Kidney (tissue), 22 donors: ENCODE measurements at places on chromosomes 11 and 22.

GRCh38 chr11:58075781-58076180 lies 45.0 kb downstream of the OR6Q1 start:
- no peak for DNase-seq

GRCh38 chr22:31243339-31244045 lies 31.4 kb downstream of the LIMK2 start:
- DNase-seq, result no peak

- peak; percentile 13 for DNase-seq
These were observed 133.6 kb downstream of the CASP12 start for GRCh38 chr11:104764710-104765045.

DNA sequence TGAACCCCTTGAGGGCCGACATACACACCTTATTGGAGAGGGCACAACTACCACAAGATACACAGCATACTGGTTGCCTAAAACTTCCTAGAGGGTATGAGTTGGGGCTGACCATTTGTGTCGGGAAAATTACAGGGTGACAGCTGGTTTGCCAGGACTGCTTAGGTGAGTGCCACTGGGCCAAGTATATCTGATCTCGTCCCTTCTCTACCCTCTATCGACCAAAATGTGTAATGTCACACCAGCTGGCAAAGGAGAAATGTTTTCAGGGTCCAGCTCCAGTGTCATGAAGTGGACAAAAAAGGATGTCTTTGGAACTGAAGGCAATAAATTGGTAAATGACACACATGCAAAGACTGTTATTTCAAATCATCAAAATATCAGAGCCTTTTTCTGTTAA lies 126.1 kb downstream of the PGR start:
- DNase-seq, result no peak

DNA sequence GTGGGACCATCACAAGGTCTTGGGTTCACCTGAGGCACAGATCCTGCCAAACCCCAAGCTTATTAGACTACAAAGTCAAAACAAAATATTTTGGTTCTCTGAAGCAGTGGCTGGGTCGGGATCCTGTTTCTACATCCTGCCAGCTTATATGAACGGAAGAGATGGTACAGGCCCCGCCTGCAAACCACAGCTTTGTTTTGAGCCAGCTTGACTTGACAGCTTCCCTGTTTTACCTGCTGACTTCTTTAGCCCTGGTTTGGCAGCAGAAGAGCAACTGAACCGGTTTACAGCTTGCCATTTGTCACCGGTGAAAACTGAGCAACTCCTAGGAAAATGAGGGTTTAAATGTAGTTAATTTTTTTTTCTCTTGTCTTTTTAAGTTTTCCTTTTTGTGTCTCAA lies 11.4 kb downstream of the PACS1 start:
- peak; percentile 47 for DNase-seq

DNA sequence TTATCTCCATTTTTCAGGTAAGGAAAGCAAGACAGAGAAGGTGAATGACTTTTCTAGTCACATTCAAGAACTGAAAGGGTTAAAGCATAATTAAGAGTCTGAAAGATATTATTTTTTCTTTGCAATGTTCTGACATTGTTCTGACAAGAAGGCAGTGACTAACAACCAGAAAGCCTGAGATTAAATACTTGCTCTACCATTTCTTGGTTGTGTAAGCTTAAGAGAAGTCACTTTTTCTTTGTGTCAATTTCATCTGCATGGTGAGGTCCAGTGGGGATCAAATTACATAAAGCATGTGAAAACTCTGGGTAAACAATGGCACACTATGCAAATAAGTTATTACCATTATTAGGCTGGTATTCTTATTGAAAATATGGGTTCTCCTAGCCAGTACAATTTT lies 73.7 kb downstream of the PHF21A start:
- DNase-seq, result no peak

GRCh38 chr22:45493286-45493771 lies 9.4 kb upstream of the FBLN1 start:
- no peak for DNase-seq

- no peak for DNase-seq
These were observed 251.6 kb downstream of the ETS1 start for GRCh38 chr11:128335729-128336128.

- DNase-seq, result no peak
These were observed 16.6 kb upstream of the NLRP6 start for GRCh38 chr11:261624-262023.

GRCh38 chr11:43984039-43984438 lies 41.6 kb downstream of the C11orf96 start:
- DNase-seq, result no peak

DNA sequence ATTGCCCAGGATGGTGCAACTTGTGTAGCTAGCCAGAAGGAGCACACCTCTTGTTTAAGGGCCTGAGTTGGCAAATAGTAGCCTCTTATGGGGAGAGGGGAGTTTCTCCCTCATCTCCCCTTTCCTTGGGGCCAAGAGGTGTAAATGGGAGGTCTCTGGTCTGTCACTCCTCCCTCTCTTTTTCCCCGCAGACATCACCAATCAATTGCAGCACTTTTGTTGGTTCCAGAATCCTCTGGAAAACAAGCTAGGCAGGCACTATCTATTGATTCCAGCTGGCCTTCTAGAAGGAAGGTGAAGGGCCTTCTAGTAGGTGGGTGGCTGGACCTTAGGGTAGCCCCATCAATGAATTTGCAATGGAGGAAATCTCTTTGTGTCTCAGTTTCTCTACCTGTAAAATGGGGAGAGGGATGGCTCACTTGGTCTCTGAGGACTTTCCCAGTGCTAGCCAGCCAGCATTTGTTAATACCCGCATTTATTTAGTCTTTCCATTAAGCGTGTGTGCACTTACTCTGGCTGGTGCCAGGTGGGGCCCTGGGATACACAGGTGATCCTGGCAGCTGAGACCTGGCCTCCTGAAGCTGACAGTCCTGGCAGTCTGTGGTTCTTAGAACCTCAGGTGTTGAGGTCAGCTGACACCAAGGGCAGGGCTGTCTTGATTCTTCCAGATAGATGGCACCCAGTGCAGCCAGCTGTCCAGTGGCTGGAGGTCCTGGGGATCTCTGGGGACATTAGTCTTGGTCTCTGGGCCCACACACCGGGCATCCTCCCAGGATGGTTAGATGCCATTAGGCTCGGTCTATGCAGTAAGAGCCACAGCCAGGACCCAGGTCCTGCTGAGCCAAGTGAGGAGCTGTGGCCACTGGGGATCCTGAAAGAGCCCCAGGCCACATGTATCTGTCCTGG lies 51.7 kb downstream of the TSPAN18 start:
- DNase-seq, result no peak

DNA sequence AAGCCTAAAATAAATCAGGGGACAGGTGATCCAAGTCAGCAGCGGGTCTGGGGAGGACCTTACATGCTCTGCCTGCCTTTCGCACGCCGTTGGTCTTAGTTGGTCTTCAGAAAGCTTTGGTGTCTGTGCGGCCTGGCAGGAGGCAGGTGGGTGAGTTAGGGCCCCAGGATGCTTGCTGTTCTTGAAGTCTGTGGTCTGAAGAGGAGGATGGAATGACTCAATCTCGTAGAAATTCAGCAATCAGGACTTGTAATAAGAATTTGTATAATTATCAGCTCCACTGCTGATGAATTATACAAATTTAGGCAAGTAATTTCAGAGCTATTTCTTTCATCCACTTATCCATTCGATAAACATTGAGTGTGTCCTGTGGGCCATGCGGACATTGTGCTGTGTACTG lies 138.5 kb downstream of the FEZ1 start:
- DNase-seq, result no peak

DNA sequence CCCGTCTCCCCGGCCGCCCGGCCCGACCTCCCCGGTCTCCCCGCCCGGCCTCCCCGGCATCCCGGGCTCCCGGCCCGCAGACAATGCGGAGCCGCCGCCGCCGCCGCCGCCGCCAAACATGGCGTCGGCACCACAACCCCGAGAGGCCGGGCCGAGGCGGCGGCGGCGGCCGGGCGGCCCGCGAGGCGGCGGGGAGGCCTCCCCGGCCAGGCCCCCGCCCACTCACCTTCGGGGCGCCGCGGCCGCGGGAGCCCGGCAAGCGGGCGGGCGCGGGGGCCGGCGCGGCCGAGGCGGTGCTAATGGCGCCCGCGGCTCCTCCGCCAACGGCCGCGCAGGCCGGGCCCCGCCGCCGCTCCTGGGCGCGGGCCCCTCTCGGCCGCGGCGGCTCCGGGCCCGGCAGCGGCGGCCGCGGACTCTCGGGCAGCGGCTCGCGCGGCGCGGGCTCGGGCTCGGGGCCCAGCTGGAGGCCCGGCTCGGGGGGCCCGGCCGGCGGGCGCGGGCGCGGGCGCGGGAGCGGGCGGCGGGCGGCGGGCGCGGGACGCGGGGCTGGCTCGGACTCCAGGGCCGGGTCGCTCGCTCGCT lies 311 bp downstream of the BRD1 start:
- DNase-seq, result peak; percentile 51

DNA sequence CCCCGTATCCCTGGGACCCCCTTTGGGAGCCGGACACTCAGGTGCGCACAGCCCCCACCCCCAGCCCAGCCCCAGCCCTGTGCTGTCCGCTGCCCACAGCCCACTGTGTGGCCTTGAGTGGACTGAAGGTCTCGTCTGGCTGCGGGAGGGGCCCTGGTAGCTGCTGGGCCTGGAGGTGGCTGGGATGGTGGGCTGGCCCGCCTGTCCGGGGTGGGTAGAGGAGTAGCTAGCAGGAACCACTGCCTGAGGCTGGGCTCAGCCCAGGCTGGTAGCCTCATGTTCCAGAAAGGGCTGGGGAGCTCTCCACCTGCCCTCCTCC lies 4.6 kb upstream of the MUC6 start:
- no peak for DNase-seq

DNA sequence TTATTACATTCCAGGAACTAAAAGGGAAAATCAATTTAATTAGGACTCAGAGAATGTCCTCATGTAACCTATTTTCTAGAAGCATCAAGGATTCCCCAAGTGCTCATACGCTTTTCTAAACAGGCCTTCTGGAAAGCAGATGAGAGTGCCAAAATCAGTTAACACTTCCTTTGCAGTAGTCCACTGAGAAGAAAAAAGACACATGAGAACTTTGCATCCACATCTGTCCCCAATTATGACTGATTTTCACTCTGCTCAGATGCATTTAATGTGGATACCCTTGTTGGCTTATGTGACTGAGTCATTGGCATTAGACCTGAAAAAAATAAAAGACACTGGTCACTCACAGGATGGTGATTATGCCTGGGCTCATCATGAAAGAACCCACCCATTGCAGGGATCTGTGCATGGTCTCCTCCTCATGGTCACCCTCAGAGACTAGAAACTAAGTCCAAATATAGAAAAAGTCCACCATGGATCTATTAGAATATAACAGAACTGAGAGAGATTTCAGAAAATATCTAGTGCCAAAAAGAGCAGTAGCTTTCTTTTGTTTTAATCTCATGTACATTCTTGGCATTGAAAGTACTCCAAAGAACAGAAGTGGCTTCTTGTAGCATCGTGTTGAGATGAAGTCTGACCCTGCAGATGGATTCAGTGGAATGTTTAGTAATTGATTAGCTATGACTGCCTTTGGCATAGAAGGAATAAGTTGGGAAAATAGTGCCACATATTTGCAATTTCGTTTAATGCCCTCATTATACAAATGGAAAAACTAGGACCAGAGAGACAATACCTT lies 48.8 kb upstream of the FIBIN start:
- DNase-seq, result no peak
